ENCODE measurements at places on chromosomes 3 and 15. TPM values are rescaled to one million over a fixed set of nuclear protein-coding genes. Genes with fewer than 3 reads are reported as not detected.

ANKRD28 gene
- 84.3 TPM for total RNA-seq

SLC7A14 gene
- 6.2 TPM for total RNA-seq

PPARG gene
- total RNA-seq, result 0.37 TPM

RBPMS2 gene
- total RNA-seq, result 2.0 TPM

ACSBG1 gene
- not detected for total RNA-seq

CPLX3 gene
- total RNA-seq, result 0.32 TPM

GRCh38 chr3:184636741-184637316 lies 75.0 kb downstream of the MAGEF1 start:
- H3K4me1 ChIP-seq, result peaks cover 22% of the 10 kb centered on the region

GRCh38 chr3:38524141-38524739 lies 28.1 kb downstream of the EXOG start:
- no peaks in the 10 kb centered on the region for H3K4me1 ChIP-seq
- H3K4me3 ChIP-seq, result no peak overlapping the region
- no peak overlapping the region for H3K27ac ChIP-seq

DNA sequence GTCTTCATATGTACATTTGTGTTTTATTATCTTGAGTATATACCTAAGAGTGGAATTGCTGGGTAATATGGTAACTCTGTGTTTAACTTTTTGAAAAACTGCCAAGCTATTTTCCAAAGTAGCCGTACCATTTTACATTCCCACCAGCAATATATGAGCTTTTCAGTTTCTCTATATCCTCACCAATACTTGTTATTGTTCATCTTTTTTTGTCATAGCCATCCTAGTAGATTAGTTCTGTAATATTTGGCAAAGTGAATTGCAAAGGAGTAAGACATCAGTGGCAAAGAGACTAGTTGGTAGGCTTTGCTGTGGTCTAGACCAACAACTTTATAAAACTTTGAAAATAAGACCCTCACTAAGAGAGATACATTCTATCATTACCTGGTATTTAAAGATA lies 21.4 kb downstream of the OXSR1 start:
- H3K27me3 ChIP-seq, result peaks cover 2% of the 10 kb centered on the region
- DNase-seq, result no peak
- H3K36me3 ChIP-seq, result no peaks in the 10 kb centered on the region
- no peak overlapping the region for H3K4me3 ChIP-seq
- H3K4me1 ChIP-seq, result peaks cover 3% of the 10 kb centered on the region

GRCh38 chr3:42681361-42682038 lies 3.8 kb upstream of the KLHL40 start:
- peaks cover 30% of the 10 kb centered on the region for H3K36me3 ChIP-seq
- no peak overlapping the region for H3K27ac ChIP-seq
- no peak for DNase-seq
- H3K4me3 ChIP-seq, result no peak overlapping the region
- H3K27me3 ChIP-seq, result no peaks in the 10 kb centered on the region

DNA sequence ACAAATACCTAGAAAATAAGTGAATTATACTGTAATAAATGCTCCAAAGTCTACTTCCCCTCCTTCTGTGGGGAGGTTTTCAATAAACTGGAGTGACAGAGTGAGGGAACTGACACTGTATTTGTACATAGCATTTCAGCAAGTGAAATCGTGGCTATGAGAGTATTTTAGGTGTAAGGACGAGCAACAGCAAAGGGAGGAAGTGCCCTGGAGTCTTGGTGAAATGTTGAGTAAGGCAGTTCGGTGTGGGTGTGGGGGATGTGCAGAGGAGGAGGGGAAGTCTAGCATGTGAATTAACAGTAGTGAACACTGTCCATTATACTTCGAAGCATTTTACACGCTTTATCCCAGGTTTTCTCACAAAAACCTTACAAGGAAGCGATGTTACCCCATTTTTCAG lies 18.1 kb upstream of the P2RY13 start:
- no peak for DNase-seq
- no peaks in the 10 kb centered on the region for H3K4me1 ChIP-seq
- no peaks in the 10 kb centered on the region for H3K27me3 ChIP-seq
- no peaks in the 10 kb centered on the region for H3K36me3 ChIP-seq

- H3K36me3 ChIP-seq, result no peaks in the 10 kb centered on the region
- H3K4me3 ChIP-seq, result no peak overlapping the region
- H3K4me1 ChIP-seq, result peaks cover 7% of the 10 kb centered on the region
- no peak for DNase-seq
Observed at GRCh38 chr3:14172496-14172895, 5.9 kb downstream of the XPC start.

DNA sequence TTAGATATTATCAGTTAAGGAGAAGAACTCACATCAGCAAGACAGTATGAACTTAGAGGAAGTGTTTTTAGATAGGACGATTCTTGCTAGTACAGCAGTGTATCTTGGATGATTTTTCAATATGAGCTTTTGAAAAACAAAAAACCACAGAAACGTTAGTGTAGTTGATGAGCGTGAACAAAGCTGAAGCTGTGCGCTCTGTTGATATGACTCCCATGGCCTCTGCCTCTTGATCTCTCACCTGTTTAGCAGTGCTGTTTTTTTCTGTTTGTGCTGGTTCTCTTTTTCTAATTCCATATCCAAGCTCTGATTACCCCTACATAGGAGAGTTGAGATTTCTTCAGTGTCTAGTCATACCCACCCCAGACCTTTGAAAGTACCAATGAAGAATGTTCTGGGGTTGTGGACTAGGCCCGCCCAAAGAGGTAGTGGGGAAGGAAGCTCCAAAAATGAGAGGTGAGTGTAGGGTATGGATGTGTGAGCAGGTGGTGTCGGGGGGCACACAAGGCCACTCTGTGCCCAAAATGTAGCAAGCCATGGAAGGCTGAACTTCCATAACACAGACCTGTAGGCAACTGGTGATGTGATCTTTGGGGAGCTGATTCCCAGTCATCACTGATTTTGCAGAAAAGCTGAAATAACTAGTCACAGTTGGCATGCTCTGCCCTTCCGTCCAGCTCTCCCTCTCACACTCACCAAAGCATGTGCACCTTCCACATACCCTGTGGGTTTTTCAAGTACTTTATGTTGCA lies 20.0 kb upstream of the CMTM7 start:
- no peak overlapping the region for H3K27ac ChIP-seq
- peaks cover 6% of the 10 kb centered on the region for H3K27me3 ChIP-seq
- peaks cover 35% of the 10 kb centered on the region for H3K4me1 ChIP-seq
- no peak for DNase-seq
- no peak overlapping the region for H3K4me3 ChIP-seq

- DNase-seq, result no peak
- no peaks in the 10 kb centered on the region for H3K27me3 ChIP-seq
- H3K4me3 ChIP-seq, result no peak overlapping the region
- H3K4me1 ChIP-seq, result peaks cover 11% of the 10 kb centered on the region
Observed at GRCh38 chr3:109131276-109131675, 5.2 kb upstream of the C3orf85 start.

DNA sequence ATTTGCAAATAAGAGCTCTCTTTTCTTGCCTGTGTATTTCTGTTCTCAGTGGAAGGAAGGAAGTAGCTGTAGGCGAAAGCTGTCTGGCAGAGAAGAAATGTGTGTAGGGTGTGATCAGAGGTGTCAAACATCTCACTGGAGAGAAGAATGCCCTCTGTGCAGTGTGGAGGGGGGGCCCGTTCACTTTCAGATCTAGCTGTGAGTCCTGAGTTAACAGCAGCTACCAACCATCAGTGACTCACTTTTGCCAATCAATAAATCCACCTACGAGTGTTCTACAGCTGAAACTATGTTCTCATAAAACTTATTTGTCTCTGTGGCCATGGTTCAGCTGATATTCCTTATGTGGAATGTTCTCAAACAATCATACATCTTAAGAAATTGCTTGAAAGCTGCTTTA lies 103.7 kb downstream of the FRMD4B start:
- H3K36me3 ChIP-seq, result no peaks in the 10 kb centered on the region
- H3K27me3 ChIP-seq, result peaks cover 2% of the 10 kb centered on the region
- H3K4me3 ChIP-seq, result no peak overlapping the region
- DNase-seq, result no peak
- H3K4me1 ChIP-seq, result no peaks in the 10 kb centered on the region
- no peak overlapping the region for H3K27ac ChIP-seq

DNA sequence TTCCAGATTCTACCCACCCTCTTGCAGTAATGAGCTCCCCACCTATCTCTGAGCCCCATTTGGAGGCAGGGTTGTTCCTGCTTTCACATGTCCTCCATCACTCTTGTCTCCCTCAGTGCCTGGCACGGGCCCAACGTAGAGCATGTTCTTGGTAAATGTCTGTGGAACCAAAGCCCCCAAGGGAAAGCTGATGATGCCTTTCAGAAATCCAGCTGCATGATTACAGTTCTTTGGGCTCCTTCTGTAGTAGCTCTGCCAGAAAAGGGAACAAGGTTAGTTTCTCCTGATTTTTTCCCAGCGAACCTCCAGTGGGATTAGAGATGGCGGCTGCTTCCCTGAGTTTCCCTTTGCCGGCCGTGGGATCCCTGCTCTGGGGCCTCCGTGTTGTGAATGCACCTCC lies 39.3 kb downstream of the CGNL1 start:
- no peaks in the 10 kb centered on the region for H3K27me3 ChIP-seq
- H3K4me3 ChIP-seq, result no peak overlapping the region
- H3K4me1 ChIP-seq, result no peaks in the 10 kb centered on the region
- DNase-seq, result no peak
- no peak overlapping the region for H3K27ac ChIP-seq

DNA sequence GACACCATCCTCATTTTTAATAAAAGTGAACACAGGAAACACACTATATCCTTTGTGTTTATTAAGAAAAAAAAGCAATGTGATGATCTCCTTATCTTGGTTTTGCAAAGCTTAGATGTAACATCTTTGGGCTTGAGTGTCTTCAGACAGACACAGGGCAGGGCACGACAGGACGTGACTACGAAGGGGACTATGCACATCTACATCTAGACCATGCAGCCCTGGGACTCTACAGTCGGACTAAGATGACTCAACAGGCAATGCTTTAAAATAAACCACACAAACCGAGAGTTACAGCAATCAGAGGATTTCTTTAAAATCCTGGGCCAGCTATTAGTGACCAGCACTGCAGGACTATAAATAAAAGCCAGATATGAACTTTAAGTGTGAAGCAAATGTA lies 22.8 kb upstream of the TM2D3 start:
- peaks cover 21% of the 10 kb centered on the region for H3K4me1 ChIP-seq
- peak overlapping the region; percentile 5 for H3K27ac ChIP-seq
- peaks cover 6% of the 10 kb centered on the region for H3K36me3 ChIP-seq
- no peak for DNase-seq

GRCh38 chr3:76756577-76756976 lies 283.3 kb upstream of the ROBO2 start:
- H3K4me1 ChIP-seq, result no peaks in the 10 kb centered on the region
- DNase-seq, result no peak
- no peak overlapping the region for H3K4me3 ChIP-seq
- no peaks in the 10 kb centered on the region for H3K36me3 ChIP-seq

DNA sequence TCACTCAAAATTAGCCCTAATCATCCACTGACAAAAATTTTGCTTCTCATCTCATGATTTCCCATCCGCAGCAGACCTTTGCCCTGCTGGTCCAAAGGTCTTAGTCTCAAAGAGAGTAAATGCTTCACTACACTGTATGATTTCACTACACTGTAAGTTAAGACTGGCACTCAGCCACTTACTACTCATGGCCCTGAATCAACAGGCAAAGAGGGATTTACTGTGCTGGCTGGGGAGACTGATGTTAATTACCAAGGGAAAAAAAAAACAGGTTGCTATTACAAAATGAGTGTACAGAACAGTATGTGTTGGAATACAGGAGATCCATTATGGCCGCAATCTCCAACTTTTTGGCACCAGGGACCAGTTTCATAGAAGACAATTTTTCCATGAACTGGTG lies 214.8 kb downstream of the ZMAT3 start:
- no peaks in the 10 kb centered on the region for H3K4me1 ChIP-seq
- no peak for DNase-seq

DNA sequence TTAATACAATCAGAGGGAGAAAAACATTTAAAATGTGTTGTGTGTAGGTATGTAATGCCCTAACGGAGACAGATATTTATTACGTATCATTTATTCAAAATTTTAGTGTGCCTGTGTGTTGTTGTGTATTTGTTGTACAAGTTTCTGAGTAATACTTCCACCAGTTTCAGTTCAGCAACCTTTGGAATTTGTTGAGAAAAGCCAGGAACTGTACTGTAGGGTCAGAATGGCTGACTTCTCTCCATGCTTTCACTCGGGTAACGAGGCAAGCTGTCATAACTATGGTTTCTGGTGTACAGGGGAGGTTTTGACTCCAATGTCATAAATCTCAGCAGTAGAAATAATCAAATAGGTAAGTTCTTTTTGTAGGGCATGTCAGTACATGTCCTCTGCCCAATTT lies 23.8 kb upstream of the CNTN6 start:
- H3K27ac ChIP-seq, result no peak overlapping the region
- no peaks in the 10 kb centered on the region for H3K36me3 ChIP-seq
- H3K4me3 ChIP-seq, result no peak overlapping the region
- no peaks in the 10 kb centered on the region for H3K27me3 ChIP-seq
- DNase-seq, result no peak

Measured in glutamatergic neuron (in vitro differentiated cells).